ENCODE measurements at places on chromosomes 4 and X.

- DNase-seq: peak; percentile 47
These were observed 829 bp downstream of the ELOVL6 start for GRCh38 chr4:110197529-110198042.

GRCh38 chr4:154329939-154330338, 161.7 kb downstream of the DCHS2 start:
- DNase-seq: no peak

DNA sequence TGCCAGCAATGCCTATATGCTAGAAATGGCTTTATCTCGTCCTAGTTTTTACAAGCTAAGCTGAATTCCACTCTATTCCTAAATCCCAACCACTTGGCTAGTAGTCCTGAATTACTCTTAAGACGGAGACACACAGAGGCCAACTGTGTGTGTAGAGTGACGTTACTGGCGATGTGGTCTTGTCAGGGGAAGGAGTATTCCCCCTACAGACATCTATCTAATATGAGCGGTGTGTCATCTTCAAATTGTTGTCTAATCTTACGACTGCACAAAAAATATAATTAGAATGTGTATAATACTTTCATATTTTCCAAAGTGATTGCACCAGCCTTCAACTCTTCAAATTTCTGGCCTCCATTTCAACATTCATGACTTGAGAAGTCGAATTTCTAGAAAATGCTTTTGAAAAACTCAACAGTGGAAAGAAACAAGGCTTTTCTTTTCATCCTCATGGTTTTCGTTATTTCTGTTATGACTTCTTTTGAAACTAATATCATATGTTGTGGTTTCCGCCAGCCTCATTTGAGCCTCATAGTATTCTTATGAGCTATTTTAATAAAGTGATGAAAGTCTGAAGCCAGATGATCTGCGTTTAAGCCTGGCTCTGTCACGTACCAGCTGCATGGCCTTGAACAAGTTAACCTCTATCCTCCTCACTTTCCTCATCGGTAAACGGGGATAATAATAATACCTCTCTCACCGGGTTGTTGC, 132.3 kb downstream of the SOWAHB start:
- no peak for DNase-seq

GRCh38 chr4:44638091-44638490, 13.3 kb downstream of the YIPF7 start:
- DNase-seq: no peak

- peak; percentile 33 for DNase-seq
These were observed 109.4 kb downstream of the SCLT1 start for GRCh38 chr4:128983771-128984485.

DNA sequence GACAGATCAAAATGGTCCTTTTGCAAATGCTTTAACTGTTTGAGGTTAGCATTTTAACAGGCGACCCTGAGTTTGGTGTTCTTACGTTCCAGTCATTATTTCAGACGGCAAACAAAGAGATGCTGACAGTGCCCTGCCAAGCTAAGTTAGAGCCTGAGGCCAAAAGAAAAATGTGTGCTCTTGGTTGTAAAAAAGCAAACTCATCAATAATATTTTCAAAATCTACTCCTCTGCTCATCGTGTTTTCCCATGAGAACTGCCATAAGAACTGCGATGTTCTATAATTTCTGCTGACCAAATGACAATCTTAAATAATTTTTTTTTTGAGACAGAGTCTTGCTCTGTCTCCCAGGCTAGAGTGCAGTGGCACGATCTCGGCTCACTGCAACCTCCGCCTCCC, 62.7 kb upstream of the BCLAF3 start:
- DNase-seq: no peak

GRCh38 chr4:4386736-4387392, at the start of gene NSG1:
NSG1 (plus strand) TSS chr4:4387102; CDS start chr4:4387630, 528 bp downstream.
- peak; percentile 41 for DNase-seq

DNA sequence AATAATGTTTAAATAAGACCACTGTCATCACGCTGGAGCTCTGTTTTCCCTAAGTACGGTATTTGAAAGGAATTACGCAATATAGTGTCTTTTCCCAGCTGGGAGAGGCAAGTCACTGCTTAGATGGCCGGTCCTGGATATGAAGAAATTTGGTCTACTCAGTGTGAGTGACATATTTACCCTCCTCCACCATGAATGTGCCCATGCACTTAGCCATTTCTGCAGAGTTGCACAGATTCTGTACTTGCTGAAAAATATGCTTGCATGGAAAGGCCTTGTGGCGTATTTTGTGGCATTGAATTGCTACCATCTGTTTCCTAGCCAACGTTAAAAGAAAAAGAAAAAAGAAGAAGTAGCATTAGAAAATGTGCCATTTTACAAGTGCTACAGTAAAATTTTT, 73.1 kb downstream of the ADGRL3 start:
- DNase-seq: no peak

GRCh38 chr4:108926061-108926460, 163.2 kb upstream of the ETNPPL start:
- no peak for DNase-seq

GRCh38 chr4:70902577-70903290, 565 bp downstream of the MOB1B start:
- DNase-seq: peak; percentile 42

DNA sequence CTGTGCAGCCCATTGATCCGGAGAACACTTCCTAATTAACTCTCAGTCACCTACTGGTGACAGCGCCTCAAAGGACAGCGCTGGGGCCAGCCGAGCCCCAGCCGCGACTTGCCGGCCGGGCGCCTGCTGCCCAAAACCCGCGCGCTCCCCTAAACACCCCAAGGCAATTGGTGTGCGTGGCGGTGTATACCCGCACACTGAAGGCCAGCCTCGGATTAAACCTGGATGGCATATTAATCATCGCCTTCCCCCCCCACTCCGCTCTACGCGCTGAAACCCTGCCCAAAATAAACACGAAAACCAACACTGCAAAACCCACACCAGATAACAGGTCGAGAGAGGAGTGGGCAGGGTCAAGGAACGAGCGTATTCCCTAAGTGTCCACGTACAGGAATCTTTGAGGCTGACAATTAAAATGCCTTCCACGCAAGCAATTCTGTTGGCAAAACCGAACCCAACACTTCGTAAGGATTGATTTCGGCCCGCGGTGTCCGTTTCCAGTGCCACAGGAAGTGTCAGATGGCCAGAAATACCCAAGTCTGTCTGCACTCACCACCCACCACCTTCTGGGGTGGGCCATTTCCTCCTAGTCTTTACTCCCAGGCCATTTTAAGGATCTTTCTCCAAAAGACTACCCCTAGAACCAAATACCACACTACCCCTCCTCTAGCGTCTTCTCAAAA, 2.7 kb downstream of the BCOR start:
- DNase-seq: peak; percentile 41

GRCh38 chr4:46844325-46844917, 64.6 kb downstream of the COX7B2 start:
- peak; percentile 71 for DNase-seq

DNA sequence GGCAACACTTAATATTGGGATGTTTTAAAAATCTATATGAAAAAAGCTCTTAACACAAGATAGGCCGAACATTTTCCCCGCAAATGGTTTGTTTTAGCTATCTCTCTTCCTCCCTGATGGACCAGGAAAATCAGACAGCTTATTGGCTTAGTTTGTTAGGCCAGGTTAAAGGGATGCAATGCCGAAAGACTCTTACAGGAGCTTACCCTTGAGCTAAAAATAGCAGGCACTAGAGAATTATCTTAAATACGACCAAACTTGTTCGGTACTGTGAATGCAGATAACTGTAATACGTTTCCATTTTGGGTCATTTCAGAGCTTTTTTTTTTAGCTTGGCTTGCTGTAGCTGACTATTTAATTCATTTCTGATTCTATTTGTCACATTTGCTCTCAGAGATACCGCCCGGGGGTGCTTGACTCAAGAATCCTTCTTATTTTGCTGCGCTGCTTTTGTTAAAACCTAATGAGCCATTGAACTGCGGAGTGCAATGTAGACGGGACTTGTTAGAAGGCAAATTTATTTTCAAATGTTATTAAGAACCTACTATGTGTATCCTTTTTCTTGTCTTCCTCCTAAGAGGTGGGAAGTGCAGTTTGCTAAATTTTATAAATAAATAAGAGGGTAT, 23.3 kb downstream of the PPARGC1A start:
- no peak for DNase-seq

DNA sequence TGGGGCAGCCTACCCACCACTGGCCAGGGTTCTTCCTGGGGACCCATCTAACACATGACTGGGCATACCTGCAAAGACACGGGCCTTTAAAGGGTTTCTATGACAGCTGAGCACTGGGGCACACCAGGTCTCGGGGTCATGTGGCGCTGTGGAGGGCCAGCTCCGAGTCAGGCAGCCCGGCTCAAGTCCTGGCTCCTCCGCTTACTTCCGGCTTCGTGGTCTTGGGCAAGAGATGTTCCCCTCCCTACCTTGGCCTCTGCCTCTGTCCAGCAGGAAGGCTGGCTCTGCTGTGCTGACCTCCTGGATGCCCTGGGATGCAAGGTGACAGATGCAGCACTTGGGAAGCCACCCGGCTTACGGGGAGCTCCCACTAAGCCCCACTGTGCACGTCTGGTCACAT, 37.6 kb downstream of the HTRA3 start:
- DNase-seq: no peak

DNA sequence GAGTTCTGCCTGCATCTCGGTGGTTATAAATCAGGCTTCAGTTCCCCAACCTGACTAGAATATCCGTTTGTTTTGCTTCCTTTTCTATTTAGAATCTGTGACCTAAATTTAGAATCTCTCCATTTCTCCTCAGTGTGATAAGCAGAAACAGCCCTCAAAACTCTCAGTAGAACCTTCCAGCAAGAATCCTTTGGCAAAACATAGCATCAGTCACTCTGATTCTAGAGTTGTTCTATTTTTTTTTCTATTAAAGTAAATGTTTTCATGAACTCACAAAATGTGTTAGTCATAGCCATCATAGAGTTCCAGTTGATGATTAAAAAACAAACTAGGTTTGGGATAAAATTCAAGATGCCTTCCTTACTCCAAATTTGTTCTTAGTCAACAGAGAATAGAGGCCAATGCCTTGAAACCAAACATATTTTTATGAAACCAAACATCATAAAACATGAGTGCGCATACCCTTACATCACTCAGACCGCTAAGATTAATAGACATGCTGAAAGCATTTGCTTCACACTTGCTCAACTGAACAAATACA, 13.2 kb upstream of the C1QTNF7 start:
- no peak for DNase-seq

DNA sequence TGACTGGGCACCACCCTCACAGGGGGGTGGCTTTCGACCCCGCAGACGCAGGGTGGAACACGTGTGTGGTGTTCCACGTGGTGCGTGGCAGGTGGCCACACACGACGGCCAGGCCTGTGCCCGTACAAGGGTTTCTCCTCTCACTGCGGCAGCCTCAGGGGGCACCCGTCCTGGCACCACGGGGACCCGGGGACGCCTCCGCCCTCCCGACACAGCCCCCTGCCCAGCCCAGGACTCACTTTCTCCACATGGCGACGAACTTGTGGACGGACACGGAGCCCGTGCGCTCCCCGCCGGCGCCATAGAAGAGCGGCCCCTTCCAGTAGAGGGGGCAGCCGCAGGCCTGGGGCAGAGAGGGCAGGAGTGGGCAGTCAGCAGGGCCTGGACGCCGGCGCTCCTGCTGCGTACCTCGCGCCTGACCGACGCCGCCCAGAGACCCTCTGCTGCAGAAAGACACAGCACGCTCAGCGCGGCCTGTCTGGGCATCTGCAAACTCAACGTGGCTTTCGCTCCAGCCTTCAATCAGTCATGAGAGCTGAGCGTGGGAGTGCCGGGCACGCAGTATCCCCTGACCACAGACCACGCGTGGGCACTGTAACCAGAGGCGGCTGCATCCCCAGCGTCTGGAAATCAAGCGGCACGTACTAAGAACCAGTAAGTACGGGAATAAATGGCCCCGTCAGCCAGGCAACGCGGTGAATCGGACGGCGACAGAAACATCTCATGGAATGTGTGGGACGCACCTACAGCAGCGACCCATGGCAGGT, 28.9 kb upstream of the GTPBP6 start:
- DNase-seq: no peak

- DNase-seq: no peak
These were observed 20.3 kb upstream of the PACRGL start for GRCh38 chr4:20679951-20680350.

- peak; percentile 66 for DNase-seq
These were observed 14.1 kb downstream of the PSAPL1 start for GRCh38 chr4:7420661-7421040.

DNA sequence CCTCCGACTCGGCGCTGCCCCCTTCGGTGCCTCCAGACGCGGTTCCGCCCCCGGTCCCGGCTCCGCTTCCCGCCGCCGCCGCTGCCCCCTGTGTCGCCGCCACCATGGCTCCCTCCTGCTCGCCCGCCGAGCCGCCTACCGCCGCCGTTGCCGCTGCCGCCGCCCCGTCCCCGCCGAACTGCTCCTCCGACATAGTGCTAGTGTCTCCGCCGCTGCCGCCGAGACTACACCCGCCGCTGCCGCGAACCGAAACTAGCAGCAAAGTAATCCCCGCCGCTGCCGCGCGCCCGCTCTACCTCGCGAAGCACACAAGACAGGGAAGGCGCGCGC, 340 bp downstream of the HNRNPD start:
- no peak for DNase-seq

DNA sequence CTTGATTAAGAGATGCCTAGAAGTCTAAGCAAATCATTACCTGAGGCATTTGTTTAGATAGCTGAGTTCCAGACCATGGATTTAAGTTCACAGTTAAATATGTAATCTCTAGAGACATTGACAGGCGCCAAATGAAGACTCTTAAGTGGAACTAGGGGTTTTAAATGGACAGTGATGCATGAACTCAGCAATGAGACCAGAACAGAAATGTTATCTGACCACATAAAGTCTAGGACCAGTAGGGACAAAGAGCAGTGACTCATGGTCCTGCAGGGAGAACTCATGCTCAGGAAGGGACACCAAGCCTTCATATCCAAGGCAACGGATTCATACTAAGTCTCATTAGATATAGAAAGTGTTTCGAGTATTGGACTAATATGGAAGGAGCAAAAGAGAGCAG, 152.3 kb downstream of the PPARGC1A start:
- no peak for DNase-seq

- no peak for DNase-seq
These were observed 624.3 kb upstream of the TENM3 start for GRCh38 chr4:181618896-181619295.

GRCh38 chrX:127306262-127306661, 486.7 kb downstream of the PRR32 start:
- no peak for DNase-seq

- peak; percentile 11 for DNase-seq
These were observed 8.5 kb downstream of the NKX3-2 start for GRCh38 chr4:13535708-13536361.

GRCh38 chrX:107710617-107711391, 64.8 kb downstream of the TSC22D3 start:
- no peak for DNase-seq

DNA sequence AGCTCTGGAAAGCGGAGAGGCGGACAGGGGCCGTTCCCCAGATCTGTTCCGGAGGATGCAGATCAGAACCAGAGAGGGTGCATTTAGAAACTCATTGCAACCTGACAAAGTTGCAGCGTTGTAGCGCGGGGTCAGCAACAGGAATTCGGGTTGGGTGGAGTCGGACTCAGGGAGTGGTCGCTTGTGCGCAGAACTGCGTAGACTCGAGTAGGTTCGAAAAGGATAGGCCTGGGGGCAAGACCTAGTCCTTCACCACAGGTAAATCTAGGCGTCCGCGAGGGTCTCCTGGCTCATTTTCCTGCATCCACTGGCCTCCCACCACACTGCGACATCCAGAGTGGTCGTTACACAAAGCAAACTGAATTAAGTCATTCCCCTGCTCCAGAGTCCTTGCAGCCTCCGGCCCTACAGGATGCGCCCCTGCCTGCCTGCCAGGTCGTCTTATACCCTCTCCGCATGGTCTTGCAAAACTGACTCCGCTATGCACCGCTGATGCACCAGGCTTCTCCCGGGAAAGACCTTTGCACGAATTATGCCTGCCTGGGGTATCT, 4.7 kb upstream of the ZNF518B start:
- no peak for DNase-seq

- no peak for DNase-seq
These were observed 238.0 kb downstream of the TMA16 start for GRCh38 chr4:163732473-163732872.
